ENCODE measurements at places on chromosomes 13 and 19.
A peak's percentile ranks its signal among the peaks of the same experiment; 100 is the strongest.

GRCh38 chr13:95258098-95258497 lies 43.2 kb downstream of the ABCC4 start:
- DNase-seq, result no peak

GRCh38 chr19:45097776-45098520 lies 5.0 kb downstream of the PPP1R37 start:
- no peak for DNase-seq

- no peak for DNase-seq
These were observed 25.0 kb upstream of the ZNRF4 start for GRCh38 chr19:5430237-5430636.

DNA sequence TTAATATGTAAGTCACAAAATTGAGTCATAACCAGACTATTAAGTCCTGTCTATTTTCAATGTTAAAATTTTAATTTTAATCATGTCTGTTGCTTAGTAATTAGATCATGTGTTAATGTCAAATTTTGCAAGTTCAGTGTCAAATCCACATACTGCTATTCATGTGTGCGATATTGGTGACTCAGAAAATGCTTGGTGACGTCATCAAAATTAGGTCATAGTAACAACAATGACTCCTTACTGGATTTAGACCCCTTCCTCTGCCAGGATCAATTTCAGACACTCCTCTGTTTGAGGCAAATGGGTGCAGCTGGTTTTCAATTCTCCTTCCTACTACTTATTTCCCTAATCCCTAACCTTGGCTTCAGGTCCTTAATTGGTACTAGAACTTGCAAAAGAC lies 1394.3 kb upstream of the SLC10A2 start:
- no peak for DNase-seq

DNA sequence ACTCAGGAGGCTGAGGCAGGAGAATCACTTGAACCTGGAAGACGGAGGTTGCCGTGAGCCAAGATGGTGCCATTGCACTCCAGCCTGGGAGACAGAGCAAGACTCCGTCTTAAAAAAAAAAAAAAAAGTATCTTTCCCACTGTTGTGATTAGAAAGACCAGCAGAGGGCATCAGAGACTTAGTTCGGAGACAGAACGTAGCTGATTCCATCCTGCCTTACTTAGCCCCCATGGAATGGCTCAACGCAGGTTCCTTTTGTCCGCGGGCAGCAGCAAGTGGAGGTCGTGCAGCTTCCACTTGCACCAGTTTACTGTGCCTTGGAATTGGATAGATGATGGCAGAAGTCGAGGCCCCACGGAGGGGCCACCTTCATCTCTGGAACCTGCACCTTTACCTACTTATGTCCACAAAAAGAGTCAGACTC lies 8.1 kb downstream of the TIMM29 start:
- DNase-seq, result peak; percentile 86

- no peak for DNase-seq
These were observed 109.5 kb upstream of the FNDC3A start for GRCh38 chr13:48866249-48866648.

DNA sequence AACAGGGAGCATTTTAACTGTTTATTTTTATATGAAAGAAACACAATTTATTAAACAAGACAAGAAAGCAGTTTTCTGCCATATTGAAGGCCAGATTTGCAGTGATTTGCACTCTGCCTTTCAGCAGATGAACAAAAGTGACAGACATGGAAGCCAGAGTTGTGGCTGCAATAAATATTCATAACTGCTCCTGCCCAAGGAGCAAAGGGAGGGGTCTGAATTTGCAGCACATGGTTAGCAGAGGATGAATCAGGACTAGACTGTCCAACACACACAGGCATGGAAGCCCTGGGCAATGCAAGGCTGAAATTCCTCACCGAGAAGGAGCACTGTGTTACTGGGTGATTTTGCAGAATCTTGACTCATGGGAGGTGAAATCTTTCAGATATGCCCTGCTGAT lies 418.2 kb downstream of the DCT start:
- DNase-seq, result no peak

- no peak for DNase-seq
These were observed 112.3 kb downstream of the GADD45B start for GRCh38 chr19:2588081-2588777.

DNA sequence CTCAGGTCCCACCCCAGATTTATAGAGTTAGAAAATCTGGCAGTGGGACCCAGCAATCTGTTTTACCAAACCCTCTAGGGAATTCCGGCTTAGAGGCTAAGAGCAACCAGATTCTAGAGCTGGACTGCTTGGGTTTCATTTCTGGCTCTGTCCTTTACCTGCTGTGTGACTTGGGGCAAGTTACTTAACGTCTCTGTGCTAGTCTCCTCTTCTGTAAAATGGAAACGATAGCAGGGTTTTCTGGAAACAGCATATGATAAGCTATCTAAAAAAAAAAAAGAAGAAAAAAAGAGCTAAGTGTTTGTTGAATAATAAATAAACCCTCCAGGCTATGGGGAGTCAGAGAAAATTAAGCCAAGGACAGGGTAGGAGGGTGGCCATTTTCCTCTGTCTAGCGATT lies 11.6 kb upstream of the CACNG7 start:
- DNase-seq, result no peak

- no peak for DNase-seq
These were observed 61.5 kb downstream of the COL4A1 start for GRCh38 chr13:110245416-110245899.

DNA sequence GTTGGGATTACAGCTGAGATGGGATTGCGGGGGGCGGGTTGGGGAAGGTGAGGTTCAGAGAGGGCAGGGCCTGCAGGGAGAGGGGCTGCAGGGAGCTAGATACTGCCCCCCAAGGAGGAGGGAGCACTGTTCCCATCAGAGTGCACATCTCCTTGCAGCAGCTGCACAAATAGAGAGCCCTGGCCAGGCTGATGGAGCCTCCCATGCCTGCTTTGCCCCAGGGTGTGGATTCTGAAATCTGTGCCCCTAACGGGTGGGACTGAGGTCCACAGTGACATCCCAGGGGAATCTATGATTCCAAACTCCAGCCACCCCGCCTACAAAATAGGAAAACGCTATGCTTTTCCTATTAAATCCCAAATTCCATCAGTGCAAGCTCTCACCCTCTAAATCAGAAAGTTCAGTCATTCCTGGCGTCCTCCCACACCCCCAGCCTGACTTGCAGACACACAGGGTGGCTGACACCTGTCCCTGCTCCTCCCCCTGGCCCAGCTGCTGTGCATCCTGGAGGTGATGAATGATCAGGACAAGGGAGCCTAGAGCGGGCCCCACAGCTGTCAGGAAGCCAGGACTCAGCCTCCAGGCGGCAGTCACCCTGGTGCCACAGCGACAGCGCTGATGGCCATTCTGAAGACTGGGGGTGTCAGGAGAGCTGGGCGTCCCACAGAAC lies 6.3 kb upstream of the CEACAM21 start:
- DNase-seq, result no peak

- DNase-seq, result peak; percentile 73
These were observed 19.2 kb upstream of the ERCC1 start for GRCh38 chr19:45442778-45443461.

DNA sequence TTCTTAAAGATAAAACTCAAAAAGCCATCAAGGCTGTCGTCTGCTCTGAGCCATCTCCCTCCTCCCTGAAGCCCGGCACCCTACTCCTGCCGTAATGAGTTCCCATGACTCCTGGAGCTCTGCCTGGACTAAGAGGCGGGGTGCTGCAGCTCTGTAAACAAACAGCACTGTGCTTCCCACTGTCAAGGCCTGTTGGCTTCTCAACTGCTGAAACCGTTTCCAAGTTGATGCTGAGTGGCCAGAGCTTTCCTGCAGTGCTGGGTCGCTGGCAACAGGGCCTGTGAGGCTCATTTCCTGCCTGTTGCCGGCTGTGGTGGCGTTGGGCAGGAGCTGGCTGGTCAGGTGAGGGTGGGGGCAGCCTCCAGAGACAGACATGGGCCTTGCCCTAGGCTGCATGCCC lies 26.7 kb upstream of the ISYNA1 start:
- no peak for DNase-seq

DNA sequence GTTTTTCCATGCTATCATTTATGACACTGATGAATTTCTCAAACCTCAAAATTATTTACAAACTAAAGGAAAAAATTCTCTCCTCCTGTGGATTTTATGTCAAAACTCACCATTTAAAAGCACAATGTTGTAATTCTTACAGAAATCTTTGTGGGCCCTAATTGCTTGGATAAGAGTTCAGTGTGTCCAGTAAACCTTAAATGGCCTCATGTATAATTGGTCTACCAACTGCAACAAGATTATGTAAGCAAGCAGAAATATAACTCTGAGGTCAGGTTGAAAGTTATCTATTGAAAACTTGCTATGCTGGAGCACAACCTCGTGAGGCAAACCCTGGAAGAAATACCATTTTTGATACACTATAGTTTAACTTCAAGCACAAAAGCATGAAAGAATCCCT lies 22.0 kb downstream of the VWA8 start:
- DNase-seq, result no peak

DNA sequence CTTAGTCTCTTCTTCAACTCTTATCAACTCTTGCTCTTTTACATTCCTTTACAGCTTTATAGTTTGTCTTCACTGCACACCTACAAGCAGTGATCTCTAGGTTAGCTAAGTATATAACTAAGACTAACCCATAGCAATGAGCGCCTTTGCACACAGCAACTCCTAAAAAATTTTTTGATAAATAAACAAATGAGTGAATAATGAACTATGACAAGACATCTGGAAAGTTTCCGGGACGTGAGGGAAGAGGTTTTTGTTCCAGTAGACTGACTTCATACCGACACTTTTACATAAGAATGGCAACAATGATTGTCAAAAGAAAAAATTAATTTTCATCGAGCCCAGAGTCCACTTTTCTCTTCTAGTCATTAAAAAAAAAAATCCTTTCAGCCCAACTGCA lies 98.3 kb downstream of the ELF1 start:
- DNase-seq, result no peak

DNA sequence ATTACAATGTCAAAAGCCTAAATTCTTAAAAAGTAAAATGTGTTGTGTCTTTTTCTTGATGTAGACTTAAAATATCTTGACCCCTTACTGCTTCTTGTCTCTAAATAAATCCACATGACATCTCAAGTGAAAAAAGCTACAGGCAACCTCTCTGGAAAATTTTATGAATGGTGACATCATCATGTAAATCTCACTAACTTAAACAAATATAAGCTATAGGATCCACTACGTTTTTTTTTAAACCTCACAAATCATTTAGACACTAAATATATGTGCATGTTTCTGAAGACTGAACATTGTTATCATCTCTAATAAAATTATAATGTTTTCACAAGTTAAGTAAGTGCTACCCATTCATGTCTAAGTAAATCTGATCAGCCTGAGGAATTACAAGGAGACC lies 793.7 kb upstream of the PRR20A start:
- DNase-seq, result no peak

DNA sequence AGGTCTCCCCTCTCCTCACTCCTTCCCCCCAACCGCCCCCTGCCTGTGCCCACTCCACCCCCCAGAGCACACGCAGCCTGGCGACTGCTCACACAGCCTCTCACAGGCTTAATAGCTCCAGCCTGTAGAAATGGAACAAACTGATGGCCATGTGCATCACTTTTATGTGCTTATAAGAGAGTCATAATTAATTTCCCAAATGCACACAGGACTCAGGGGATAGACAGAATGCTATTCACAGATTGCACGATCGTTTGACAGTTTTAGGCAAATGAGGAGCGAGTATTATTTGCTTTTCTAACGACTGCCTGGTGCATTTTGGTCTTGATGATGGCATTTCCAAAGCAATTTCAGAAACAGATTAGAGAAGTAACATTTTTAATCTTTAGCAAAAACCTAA lies 97.7 kb upstream of the VSTM2B start:
- DNase-seq, result no peak

DNA sequence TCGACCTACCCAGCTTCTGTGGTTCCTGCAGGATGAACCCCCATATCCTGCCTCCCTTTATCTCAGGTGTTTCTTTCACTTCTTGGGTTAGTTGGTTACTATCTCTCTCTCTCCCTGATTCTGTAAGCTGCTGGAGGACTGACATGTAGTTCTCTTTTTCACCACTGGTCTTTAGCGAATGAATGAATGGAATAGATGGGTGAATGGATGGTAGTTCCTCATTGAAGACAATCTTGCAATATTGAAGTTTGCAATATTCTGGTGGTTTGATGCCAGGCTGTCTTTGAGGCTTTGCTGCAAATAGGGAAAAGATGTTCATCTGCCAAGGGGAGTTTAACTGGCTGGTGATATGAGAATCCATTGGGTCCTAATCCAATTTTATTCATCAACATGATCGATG lies 120.2 kb downstream of the UBL3 start:
- DNase-seq, result no peak

- DNase-seq, result peak; percentile 90
These were observed 5.5 kb downstream of the CCDC124 start for GRCh38 chr19:17938092-17938845.

DNA sequence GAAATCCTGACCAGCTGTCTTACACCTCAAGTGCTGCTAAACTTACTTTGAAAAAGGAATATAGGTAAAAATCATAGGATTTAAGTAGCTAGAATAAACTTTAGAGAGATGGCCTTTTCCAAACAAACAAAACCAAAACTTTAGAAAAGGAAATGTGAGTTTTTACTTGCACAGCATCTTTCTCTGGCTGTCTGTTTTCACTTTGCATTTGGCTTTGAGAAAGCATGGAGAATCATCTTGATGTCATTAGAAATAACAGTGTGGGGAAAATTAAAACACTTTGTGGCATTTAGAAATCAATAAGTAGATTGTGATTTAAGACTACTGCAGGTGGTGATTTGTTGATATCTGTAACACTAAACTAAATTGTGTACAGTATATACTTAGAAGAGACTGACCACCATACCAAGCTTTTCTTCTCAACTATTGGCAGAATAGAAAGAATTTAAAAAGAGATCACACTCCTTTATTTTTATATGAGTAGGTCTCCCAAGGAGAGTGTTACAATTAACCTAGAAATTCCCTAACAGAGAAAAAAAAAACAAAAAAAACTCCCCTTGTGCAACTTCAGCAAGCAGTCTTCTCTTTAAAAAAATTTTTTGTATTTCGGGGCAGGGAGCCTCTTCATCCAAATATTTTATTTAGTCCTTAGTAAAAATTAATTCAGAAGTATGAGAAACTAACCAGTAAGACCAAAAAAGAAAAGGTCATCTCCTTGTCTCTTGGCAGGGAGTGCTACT lies 6.1 kb downstream of the WDFY2 start:
- no peak for DNase-seq

- DNase-seq, result no peak
These were observed 128.8 kb upstream of the ARGLU1 start for GRCh38 chr13:106696719-106697118.

GRCh38 chr19:11375143-11375948 lies 880 bp downstream of the SWSAP1 start:
- DNase-seq, result no peak

GRCh38 chr13:97566907-97567306 lies 132.9 kb downstream of the RAP2A start:
- DNase-seq, result no peak

GRCh38 chr13:39410096-39410901 lies 192.7 kb downstream of the LHFPL6 start:
- no peak for DNase-seq

- peak; percentile 17 for DNase-seq
These were observed 51.2 kb downstream of the NLRP12 start for GRCh38 chr19:53772943-53773342.

DNA sequence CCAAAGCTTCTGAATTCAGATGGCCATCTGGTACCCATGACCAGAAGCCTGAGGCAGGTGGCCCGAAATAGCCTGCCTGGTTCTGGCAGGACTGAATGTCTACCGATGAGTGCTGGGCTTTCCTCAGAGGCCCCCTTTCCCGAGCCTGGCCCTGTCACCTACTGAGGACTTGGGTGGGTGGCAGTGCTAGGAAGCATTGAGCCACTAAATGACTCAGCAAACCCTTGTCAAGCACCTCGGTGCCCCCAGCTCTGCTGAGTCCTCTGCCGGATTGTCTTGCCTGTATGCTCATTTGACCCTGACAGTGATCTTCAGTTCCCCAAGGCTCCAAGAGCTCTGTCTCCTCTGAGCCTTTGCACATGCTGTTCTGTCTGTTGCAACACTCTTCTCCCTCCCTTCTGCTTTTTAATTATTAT lies 17.9 kb downstream of the PPP1R37 start:
- no peak for DNase-seq
